T47D (cell line): ENCODE measurements at places on chromosomes 3 and 15.
A peak's percentile ranks its signal among the peaks of the same experiment; 100 is the strongest.

- no peak for DNase-seq
Measured at GRCh38 chr3:53357458-53357857, 10.1 kb upstream of the DCP1A start.

DNA sequence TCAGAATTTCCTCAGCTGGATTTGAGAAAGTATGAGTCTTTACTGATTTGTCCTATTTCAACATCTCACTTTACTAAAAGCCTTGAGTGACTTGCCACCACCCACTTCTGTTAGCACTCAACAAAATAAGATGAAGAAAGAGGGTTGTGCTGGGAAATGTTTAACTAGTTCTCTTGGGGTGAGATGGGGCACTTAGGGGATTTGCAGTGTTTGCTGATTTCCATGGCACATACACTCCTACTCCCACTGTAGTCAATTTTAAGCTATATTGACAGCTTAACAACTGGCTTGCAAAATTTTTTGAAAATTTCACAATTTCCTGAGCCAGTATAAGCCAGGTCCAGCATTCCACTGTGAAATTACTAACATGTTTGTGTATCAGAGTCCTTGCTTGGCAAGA is 463.1 kb upstream of the ARHGEF26 start:
- no peak for DNase-seq

DNA sequence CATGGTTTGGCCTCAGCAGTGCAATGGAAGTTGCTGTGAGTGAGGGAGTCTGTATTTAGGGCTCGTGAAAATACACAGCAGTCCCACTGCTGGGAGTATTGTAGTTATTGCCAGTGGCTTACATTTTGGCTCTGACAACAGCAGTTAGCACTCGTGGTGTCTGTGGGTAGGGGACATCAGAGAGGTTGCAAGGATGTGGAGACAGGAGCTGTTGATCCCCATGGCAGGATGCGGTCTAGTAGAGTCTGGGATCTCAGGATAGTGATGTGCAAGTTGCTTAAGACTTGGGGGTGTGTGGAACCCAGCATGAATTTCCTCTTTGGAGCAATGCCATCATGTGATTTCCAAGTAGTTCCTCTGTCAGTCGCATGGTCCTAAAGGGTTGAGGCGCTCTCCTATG is 59.9 kb downstream of the GALK2 start:
- no peak for DNase-seq

DNA sequence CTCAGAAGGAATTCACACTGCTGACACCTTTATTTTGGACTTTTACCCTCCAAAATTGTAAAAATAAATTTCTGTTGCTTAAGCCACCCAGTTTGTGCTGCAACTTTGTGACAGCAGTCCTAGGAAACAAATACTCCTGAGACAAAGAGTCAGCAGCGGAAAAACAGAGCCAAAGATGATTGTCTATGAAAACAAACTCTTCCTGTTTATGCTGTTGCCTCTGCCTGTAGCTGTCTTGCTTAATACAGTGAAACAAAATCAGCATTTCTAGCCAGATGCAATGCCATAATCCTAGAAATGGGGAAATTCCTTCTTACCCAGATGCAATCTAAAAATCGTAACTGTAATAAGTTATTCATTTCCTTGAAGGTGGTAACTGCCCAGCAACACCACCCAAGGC is 387.5 kb upstream of the ATP11B start:
- peak; percentile 72 for DNase-seq
